ENCODE measurements at places on chromosomes 3 and 15.

GRCh38 chr3:169082076-169082475 lies 581.4 kb downstream of the MECOM start:
- no peak for DNase-seq

GRCh38 chr3:16873872-16874271 lies 10.9 kb upstream of the PLCL2 start:
- no peak for DNase-seq

DNA sequence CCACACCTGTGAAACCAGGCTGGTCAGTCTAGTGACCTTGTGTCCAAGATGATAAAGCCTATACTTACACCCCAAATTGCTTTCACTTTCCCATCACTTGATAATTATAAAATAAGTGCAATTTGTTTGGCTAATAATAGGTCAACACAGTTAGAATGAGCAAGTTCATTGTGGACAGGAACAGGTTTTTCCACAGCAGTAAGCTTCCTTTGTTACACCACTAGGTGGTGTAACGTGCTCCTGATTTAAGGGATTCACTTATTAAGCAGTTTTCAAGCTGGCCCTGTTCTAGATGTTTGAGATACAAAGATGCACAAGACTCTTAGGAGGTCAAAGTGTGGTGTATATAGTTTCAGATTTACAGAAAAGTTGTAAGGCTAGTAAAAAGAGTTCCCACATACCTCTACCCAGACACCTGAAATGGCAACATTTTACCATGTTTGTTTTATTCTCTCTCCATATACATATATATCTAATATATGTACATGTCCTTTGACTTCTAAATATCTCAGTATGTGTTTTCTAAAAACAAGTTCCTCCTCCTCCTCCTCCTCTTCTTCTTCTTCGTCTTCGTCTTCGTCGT lies 6.8 kb upstream of the MFSD1 start:
- DNase-seq: no peak

- no peak for DNase-seq
Observed at GRCh38 chr3:12963922-12964701, 109.1 kb downstream of the IQSEC1 start.

DNA sequence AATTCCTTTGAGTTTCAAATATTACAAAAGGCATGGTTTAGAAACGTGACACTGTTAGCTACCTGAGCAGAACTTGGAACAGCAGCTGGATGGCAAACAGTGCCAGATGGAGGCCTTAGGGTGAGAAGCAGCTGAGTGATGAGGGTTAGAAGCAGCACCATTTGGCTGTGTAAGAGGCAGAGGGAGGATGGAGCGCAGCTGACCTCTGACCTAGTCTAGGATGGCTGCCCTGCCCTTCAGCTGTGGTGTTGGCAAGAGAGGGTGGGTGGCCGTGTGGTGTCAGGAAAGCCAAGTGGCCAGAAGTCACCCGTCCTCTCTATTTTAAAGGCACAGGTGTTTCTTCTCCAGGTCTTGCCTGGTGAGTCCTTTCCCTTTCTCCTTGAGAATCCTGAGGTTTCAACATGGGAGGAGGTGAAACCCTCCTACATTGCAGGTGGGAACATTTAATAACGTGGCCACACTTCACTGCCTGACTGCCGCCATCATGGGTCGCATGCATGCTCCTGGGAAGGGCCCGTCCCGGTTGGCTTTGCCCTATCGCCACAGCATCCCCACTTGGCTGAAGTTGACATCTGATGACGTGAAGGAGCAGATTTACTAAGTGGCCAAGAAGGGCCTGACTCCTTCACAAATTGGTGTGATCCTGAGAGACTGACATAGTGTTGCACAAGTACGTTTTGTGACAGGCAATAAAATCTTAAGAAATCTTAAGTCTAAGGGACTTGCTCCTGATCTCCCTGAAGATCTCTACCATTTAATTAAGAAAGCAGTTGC lies 17.6 kb downstream of the BCL2L10 start:
- no peak for DNase-seq

GRCh38 chr3:118973050-118973449 lies 61.6 kb downstream of the IGSF11 start:
- no peak for DNase-seq

- no peak for DNase-seq
Observed at GRCh38 chr3:42195879-42196330, 70.1 kb downstream of the CCK start.

DNA sequence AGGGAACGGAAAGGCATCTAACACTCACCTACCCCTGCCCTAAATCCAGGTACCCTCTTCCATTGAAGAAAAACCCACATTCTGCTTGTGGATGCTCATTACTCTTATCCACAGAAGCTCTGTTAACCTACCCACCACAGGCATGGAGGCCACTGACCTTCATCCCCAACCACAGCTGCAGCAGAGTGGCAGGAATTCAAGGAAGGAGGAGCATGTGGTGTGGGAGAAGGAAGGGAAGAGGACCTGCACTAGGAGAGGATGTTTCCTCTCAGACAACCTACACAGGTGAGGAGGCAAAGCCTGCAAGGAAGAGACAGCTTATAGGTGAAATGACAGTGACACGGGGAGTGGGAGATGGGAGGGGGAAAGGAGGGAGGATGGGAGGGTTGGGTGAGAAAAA lies 192.5 kb upstream of the TSC22D2 start:
- DNase-seq: no peak

- no peak for DNase-seq
Observed at GRCh38 chr3:182486463-182486862, 306.8 kb upstream of the ATP11B start.

- no peak for DNase-seq
Observed at GRCh38 chr3:194306109-194306686, 44.9 kb downstream of the CPN2 start.

GRCh38 chr15:32871883-32872282 lies 154.1 kb downstream of the GREM1 start:
- no peak for DNase-seq

DNA sequence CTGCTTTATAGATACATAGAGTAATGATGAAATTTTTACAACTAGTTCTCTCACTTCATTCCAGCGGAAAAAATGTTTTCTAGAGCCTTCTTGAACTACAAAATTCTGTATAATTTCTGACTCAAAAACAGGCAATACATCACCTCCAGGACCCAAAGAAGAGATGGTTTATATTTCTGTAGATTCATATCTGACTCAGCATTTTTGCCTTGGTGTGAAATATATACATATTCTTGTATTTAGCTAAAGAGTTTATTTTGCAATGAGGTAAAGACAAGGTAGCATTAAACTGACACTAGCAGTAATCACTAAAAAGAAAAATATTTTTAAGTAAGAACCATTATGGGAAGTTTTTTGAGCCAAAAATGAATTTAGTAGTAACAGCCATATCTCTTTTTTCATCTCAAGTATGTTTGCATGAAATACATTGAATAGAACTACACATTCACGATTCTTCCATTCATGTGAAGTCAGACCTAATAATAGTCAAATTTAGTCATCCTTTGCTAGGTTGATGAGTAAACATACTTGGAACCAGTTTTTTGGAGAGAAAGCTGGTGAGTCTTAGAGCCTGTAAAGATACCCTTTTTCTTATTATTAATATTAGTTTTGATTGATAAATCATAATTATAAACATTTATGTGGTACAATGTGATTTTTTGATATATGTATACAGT lies 31.6 kb downstream of the COL8A1 start:
- no peak for DNase-seq

DNA sequence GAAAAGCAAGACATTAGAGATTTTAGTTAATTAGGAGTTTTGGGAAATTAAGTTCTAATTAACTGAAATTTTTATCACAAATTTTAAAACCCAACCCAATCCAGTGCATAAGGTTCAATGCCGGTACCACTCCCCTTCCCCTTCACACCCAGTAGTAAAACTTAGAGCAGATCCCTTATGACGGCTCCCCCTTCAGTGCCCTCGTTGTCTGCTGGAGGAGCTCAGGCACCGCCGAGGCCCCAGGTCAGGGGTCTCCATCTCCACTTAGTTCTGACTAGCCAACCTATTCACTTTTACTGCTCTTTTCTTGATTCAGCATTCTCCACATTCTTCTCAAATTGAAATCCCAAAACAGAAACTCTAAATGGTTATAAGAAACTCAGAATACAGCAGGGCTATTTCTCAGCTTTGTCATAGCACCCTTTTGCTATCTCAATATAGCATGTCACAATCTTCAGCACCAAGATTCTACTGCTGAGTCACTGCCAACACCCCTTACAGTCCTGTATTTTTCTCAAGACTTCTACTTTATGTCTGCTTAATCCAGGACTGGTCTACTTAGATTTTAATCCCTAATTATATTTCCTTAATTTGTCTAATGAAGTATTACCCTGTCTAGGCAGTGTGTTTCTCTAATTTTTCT lies 39.8 kb downstream of the TUBGCP4 start:
- DNase-seq: no peak

DNA sequence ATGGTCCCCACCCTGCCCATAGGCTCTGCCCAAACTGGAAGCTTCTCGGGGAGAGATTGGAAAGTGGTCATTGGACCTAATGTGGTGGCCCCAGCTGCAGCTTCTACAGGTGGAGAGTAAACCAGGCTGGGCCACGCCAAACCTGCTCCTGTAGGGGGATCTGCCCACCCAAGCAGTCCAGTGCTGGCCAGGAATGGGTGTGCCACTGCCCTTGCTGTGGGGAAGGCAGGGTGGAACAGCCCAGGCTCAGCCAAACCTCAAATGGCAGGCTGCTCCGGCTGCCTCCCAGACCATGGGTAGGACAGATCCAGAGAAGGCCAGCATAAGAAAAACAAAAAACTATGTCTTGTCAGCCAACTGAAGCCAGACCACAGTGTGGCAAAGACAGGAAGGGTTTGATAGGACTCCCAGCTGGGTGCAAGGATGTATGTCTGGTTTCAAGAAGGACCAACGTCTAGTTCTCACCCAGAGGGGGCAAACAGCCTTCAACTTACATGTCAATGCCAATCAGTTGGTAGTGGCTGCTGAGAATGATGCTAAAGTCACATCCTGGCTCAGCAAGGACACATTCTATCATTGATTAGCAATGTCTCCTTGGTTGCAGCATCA lies 267.3 kb downstream of the UACA start:
- DNase-seq: no peak

- no peak for DNase-seq
Observed at GRCh38 chr3:140187656-140188221, 252.8 kb downstream of the CLSTN2 start.

DNA sequence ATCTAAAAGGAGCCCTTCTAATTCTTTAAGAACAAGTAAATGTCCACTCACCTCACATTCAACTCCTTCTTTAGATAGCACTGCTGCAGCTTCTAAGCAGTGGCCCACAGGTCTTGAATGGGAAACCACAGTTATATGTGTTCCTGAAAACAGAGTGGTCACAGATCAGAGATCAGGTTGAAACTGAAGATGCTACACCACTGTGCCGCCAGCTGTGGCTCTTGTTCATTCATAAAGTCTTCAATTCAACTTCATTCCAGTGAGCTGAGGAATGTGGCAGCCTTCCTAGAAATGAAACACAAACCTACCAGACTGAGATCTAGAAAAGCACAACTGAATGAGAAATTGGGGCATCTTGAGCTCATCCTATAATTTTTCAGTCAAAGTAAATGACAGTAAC lies 4.0 kb downstream of the PDHB start:
- no peak for DNase-seq

DNA sequence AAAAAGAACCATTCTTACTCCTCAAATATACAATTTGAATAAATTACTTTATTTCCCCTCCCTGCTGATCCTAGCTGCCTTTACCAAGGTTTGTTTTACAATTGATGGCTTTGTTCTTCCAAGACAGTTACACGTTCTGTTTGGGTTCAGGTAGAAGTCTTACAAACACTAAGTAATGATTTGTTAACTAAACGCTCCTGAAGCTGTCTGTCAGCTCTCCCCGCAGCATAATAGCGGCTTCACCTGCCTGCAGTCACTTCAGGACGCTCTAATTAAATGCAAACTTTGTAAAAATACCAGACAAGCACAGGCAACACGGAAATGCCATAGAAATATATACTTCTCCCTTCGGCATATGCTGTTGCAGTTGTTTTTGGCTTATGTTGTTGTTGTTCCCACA lies 176.4 kb upstream of the MDFIC2 start:
- no peak for DNase-seq

DNA sequence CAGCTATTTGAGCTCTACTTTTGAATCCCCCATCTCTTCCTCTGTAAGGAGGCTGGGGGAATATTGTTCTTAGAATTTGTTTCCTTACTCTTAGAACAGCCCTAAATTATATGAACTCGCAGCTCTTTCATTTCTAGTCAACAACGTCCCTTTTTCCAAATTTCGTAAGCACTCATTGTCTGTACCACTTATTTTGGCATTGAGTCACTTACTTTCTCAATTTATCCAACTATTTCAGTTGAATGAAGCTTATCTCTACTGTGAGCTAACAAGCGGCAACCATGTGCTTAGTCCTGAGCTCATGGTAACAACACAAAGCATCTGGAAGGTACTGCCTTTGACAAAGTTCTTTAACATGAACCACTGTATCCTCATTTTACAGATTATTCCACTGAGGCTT lies 191.1 kb downstream of the GREM1 start:
- DNase-seq: no peak

DNA sequence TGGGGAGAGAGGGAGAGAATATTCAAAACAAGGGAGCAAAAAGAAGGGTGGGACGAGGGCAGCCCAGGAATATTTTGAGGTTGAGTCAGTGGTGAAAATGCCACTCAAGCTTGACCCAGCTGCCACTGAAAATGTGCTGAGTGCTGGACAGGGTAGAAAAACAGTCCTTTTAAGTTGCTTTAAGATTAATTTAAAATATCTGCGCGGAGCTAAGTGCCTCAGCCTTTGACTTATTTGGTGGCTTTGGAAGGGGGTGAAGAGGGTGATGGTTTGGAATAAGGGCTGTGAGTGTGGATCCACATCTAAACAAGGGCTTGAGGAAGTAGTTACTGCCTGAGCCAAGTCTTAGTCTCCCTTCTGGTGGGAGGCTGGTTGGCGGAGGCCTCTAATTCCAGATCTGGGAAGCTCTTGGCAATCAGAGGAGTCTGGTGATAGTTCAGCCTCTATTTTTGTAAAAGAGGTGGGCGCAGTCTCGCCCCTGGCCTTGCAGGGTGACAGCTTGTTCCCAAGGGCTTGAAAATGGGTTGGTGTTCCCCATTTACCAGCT lies 280.8 kb upstream of the ROPN1 start:
- DNase-seq: no peak

DNA sequence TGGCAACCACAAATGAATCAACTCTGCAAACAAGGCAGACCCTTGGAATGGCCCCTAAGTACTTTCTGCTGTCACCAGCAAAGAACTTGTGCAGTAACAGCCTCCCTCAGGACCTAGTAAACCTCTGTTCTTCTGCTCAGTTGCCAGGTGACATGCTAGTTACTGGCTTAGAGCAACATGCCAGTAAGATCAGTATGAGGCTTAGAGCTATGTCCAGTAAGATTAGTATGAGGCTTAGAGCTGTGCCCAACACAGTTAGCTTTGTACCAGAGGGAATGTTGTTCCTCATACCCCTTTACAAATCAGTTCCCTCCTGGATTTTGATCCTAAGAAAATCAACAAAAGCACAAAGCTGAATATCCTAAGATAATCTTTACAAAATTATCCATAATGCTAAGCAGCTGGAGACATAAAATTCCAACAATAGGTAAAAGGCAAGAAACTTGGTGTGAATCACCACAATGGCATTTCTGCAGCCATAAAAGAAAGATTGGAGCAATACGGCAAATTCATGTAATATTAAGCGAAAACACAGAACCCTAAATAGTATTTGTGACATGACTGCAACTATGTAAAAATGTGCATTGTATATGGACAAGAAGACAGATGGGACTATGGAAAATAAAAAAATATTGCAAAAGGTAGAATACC lies 107.3 kb upstream of the LPP start:
- DNase-seq: no peak
